ENCODE measurements at places on chromosomes 3 and 15. TPM values are rescaled to one million over a fixed set of nuclear protein-coding genes. Genes with fewer than 3 reads are reported as not detected.

- no peaks in the 10 kb centered on the region for H3K36me3 ChIP-seq
- no peak overlapping the region for H3K27ac ChIP-seq
- no peak overlapping the region for H3K4me3 ChIP-seq
- H3K27me3 ChIP-seq, result no peaks in the 10 kb centered on the region
- H3K4me1 ChIP-seq, result no peaks in the 10 kb centered on the region
Measured at GRCh38 chr15:24877174-24877573, 77.6 kb upstream of the SNRPN start.

GRCh38 chr3:143608966-143609365 lies 239.3 kb downstream of the SLC9A9 start:
- no peaks in the 10 kb centered on the region for H3K36me3 ChIP-seq
- no peak for DNase-seq
- no peaks in the 10 kb centered on the region for H3K4me1 ChIP-seq
- no peaks in the 10 kb centered on the region for H3K27me3 ChIP-seq

- no peaks in the 10 kb centered on the region for H3K36me3 ChIP-seq
- H3K4me1 ChIP-seq, result peaks cover 5% of the 10 kb centered on the region
- peak; percentile 74 for DNase-seq
- H3K27ac ChIP-seq, result no peak overlapping the region
Measured at GRCh38 chr3:177615015-177615414, 417.7 kb upstream of the TBL1XR1 start.

DNA sequence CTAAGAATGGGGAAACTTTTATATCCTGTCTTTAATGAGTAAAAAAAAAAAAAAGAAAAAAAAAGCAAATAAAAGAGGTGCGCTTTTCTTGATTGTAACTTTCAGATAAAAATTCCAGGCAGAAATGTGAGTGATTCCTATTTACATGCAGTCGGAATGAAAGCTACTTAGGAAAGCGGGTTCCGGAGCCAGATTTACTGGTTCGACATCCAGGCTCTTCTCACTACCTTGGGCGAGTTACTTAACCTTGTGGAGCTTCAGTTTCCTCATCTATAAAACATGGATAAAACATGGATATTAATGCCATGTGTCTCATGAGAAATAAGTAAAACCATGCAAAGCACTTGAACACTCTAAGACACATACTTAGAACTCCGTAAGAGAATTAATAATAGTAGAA lies 169.2 kb downstream of the TP63 start:
- no peaks in the 10 kb centered on the region for H3K4me1 ChIP-seq
- no peaks in the 10 kb centered on the region for H3K27me3 ChIP-seq
- no peak overlapping the region for H3K27ac ChIP-seq
- no peak overlapping the region for H3K4me3 ChIP-seq
- no peak for DNase-seq

DNA sequence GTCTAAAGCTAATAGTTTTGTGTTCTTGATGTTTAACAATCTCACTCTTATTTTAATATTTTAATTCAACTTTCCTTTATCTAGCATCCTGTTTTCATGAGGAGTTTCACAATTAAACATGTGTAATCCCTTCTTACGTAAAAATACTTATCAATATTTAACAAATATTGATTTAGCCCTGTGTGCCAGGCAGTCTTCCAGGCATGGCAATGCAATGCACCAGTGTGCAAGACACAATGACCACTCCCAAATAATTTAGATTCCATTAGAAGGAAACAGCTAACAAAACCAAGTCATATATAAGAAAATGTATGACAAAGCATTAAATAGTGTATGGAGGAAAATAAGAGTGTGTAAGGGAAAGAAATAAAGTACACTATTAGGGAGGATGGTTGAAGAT lies 627.1 kb upstream of the ARPP21 start:
- no peaks in the 10 kb centered on the region for H3K4me1 ChIP-seq
- no peaks in the 10 kb centered on the region for H3K27me3 ChIP-seq
- no peak for DNase-seq
- H3K27ac ChIP-seq, result no peak overlapping the region
- no peak overlapping the region for H3K4me3 ChIP-seq
- H3K36me3 ChIP-seq, result no peaks in the 10 kb centered on the region

- H3K4me3 ChIP-seq, result no peak overlapping the region
- H3K27ac ChIP-seq, result no peak overlapping the region
- no peaks in the 10 kb centered on the region for H3K4me1 ChIP-seq
Measured at GRCh38 chr3:143158014-143158988, 38.7 kb downstream of the CHST2 start.

DNA sequence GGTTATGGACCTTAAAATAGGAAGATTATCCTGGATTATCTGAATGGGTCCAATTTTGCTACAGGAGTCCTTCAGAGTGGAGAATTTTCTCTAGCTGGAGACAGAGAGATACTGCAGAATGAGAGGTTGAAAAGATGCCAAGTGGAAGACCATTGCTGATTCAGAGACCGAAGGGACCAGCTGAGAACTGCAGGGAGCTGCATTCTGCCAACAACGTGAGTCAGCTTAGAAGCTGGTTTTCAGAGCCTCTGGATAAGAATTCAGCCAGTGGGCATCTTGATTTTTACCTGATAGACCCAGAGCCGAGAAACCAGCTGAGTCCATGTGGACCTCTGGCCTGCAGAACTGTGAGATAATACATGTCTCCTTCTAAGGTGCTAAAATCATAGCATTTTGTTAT lies 234.0 kb downstream of the NR2F2 start:
- no peak overlapping the region for H3K27ac ChIP-seq
- H3K4me1 ChIP-seq, result no peaks in the 10 kb centered on the region
- no peak for DNase-seq

DNA sequence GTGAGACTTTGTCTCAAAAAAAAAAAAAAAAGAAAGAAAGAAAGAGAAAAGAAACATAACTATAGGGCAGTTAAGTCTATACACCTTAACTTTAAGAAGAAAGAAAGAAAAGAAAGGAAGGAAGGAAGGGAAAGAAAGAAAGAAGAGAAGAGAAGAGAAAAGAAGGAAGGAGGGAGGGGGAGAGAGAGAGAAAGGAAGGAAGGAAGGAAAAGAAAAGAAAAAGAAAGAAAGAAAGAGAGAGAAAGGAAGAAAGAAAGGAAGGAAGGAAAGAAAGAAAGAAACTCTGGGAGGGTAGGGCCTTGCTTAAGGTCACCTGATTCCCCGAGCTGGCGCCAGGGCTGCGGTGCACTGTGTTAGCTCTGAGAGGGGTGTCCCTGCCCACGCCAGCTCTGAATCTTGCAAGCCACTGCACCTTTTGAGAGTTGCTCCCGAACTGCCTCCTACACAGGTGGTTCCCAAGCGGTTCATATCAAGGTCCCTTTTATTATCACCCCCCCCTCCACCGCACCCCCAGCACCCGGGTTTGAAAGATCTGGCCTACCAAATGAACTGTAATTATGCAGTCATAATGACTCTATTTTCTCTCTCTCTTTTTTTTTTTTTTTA lies 39.2 kb upstream of the VPS8 start:
- no peak overlapping the region for H3K27ac ChIP-seq
- no peaks in the 10 kb centered on the region for H3K27me3 ChIP-seq
- H3K4me3 ChIP-seq, result no peak overlapping the region
- no peaks in the 10 kb centered on the region for H3K36me3 ChIP-seq

DNA sequence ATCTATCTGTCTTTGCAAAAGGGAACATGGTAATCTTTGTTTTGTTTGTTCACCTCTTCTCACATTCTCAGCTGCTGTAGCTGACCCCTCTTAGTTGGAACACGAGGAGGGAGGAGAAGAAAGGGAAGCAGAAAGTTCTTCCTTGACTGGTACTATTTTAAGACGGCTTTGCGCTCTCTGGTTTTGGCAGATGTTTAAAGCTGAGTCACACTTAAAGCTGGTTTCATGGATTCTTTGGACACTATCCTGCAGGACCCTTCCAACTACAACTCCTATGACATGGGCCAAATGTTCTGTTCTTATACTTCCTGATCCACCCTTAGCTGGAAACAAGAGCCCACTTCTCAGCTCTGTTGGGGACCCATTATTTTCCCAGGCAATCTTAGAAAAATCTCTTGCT lies 40.6 kb upstream of the FXR1 start:
- peaks cover 9% of the 10 kb centered on the region for H3K4me1 ChIP-seq
- H3K4me3 ChIP-seq, result no peak overlapping the region
- no peaks in the 10 kb centered on the region for H3K36me3 ChIP-seq
- H3K27me3 ChIP-seq, result no peaks in the 10 kb centered on the region
- no peak for DNase-seq

DNA sequence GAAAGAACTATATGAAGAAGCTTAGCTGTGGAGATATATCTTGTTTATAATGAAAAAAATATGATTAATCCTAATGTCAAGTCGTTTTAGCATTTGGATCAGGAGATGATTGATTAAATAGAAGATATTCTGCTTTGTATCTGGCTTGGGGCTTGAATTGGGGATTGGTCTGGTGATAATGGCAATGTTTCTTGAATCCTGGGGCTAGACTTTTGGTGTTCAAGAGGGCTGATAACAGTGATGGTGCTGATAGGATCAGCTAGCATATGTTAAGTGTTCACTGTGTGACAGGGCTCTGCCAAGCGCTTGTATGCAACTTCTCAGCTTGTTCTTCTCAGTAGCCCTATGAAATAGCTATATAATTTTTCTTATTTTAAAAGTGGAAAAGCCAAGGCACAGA lies 20.2 kb downstream of the CNOT10 start:
- no peak overlapping the region for H3K4me3 ChIP-seq
- H3K27ac ChIP-seq, result no peak overlapping the region
- H3K36me3 ChIP-seq, result no peaks in the 10 kb centered on the region

- H3K4me1 ChIP-seq, result no peaks in the 10 kb centered on the region
- DNase-seq, result no peak
- H3K4me3 ChIP-seq, result no peak overlapping the region
- no peaks in the 10 kb centered on the region for H3K36me3 ChIP-seq
- H3K27me3 ChIP-seq, result no peaks in the 10 kb centered on the region
- no peak overlapping the region for H3K27ac ChIP-seq
Measured at GRCh38 chr3:85838921-85839320, 880.1 kb downstream of the CADM2 start.

- H3K36me3 ChIP-seq, result no peaks in the 10 kb centered on the region
- no peak overlapping the region for H3K4me3 ChIP-seq
- H3K4me1 ChIP-seq, result peaks cover 5% of the 10 kb centered on the region
- no peaks in the 10 kb centered on the region for H3K27me3 ChIP-seq
- H3K27ac ChIP-seq, result peak overlapping the region; percentile 1
- no peak for DNase-seq
Measured at GRCh38 chr3:13042715-13043271, 30.4 kb downstream of the IQSEC1 start.

- DNase-seq, result no peak
- H3K4me3 ChIP-seq, result no peak overlapping the region
Measured at GRCh38 chr3:90076136-90076535, 968.7 kb downstream of the EPHA3 start.

- no peaks in the 10 kb centered on the region for H3K36me3 ChIP-seq
- no peak overlapping the region for H3K4me3 ChIP-seq
- no peaks in the 10 kb centered on the region for H3K27me3 ChIP-seq
- H3K27ac ChIP-seq, result no peak overlapping the region
Measured at GRCh38 chr3:167115331-167115934, 264.7 kb downstream of the ZBBX start.

HRH1 gene
- 6.0 TPM for total RNA-seq

CASR gene
- 0.08 TPM for total RNA-seq

FOXB1 gene
- not detected for total RNA-seq

GRM2 gene
- total RNA-seq, result not detected

AP3B2 gene
- total RNA-seq, result 5.6 TPM

Measured in ovary (tissue), 10 donors.